ENCODE measurements at places on chromosomes 6 and 20.
A peak's percentile ranks its signal among the peaks of the same experiment; 100 is the strongest.

GRCh38 chr6:105692613-105693215 is 289.8 kb upstream of the PREP start:
- DNase-seq: no peak

DNA sequence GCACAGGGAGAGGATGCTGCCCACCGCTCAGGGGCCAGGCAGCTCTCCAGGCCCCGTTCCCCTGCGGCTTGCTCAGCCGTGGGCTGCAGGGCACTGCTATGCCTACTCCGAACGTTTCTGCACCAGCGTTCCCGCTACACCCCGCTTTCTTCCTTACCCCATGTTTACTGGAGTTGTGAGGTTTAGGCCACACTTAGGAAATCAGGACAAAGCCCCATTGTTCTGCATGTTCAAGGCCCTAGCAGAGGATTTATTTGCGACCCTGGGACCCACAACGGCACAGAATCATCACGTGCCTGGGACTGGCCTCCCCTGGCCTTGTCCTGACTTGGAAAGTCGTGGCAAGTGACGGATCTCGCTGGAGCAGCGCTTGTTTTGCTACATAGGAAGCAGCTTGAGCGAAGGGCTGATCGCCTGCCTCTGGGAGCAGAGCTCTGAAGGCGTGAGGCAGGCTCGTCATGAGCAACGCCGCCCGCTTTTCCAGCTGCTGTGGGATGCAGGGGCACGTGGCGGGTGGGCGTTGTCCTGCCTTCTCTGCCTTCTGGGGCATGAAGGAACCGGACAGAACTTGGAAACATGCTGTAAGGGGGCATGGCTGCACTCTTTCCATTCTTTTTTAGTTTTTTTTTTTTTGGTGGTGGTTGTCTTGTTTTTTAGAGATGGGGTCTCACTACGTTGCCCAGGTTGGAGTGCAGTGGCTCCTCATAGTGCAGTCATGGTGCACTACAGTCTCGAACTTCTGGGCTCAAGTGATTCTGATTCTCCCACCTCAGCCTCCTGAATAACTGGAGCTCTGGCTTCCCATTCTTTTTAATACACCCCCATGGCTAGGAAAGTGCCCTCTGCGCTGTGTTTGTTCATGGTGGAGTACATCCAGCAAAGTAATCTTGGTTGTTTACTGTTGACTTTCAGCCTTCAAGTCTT is 14.6 kb upstream of the TMEM181 start:
- no peak for DNase-seq

- no peak for DNase-seq
Observed at GRCh38 chr6:113684382-113684901, 172.7 kb upstream of the MARCKS start.

GRCh38 chr6:170048615-170049256 is 242.1 kb downstream of the DLL1 start:
- no peak for DNase-seq

- DNase-seq: no peak
Observed at GRCh38 chr20:43913291-43914025, 1.2 kb upstream of the TOX2 start.

DNA sequence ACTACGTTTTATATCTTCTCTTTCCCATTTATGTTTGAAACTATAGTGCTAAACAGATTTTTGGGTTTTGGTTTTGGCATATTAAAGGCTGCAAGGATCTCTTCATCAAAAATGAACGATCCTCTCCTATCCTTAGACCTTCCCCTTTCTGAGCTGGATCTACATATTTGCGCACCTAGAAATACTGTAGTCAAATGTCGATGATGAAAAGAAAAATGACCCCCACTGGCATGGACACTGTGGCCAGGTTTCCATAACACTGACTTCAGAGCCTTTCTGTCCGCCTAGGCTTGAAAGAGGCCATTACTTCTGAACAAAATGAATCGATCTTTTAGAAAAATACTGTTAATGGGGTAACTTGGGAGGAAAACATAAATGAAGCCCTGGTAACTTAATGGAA is 5.8 kb downstream of the FLRT3 start:
- DNase-seq: no peak

DNA sequence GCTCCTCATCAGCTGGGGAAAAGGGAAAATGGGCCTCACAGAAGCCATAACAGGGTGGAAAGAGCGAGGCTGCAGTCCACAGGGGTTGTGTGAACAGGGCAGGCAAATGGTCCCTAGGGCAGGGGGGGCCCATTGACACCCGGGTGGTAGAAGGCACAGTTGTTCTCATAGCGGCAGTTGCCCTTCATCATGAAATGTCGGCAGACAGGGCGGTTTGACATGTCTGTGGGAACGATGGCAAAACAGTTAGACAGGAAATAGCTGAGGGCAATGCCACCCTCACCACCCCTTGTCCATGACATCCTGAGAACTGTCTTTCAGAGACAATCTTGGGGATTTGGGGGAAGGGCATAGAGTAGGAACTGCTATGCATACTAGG is 15.6 kb downstream of the PPP1R10 start:
- no peak for DNase-seq

DNA sequence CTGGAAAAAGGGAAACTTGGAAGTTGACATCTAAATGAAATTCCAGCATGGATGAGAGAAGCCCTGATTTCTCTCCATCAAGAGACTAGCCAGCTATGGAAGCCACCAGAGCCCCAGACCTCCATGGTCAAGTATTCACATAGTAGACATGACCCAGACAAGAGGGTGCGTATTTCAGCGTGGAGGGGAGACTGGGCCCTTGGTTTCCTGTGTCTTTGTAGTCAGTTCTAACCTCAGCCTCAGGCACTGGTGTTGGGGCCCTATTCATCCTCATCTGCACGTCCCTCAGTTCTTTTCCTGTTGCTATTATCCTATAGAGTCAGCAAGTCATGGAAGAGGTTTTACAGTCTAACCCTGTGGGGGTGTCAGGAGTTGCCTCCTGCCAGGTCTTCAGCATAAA is 12.5 kb downstream of the GNL1 start:
- no peak for DNase-seq

DNA sequence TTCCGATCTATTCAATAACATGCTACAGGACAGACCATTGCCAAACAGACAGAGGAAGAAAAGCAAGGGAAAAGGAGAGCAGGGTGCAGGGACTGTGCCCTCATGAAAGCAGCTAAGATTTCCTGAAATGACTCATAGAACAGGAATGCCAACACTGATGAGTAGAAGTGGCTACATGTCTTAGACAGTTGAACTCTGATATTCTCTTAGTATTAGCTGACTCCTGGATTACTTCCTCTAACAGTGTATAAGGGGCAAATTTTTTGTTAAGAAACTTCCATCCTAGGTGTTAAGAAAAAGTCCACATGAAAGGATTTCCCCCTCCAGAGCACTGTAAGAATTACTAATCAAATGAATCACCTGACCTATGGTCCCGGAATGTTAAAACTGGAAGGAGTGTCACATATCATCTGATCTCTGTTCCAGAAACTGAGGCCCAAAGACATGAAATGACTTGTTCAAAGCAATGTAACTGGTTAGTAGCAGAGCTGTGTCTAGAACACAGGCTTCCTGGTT is 224.9 kb downstream of the IBTK start:
- no peak for DNase-seq

GRCh38 chr6:112979830-112980229 is 632.7 kb downstream of the RFPL4B start:
- no peak for DNase-seq

DNA sequence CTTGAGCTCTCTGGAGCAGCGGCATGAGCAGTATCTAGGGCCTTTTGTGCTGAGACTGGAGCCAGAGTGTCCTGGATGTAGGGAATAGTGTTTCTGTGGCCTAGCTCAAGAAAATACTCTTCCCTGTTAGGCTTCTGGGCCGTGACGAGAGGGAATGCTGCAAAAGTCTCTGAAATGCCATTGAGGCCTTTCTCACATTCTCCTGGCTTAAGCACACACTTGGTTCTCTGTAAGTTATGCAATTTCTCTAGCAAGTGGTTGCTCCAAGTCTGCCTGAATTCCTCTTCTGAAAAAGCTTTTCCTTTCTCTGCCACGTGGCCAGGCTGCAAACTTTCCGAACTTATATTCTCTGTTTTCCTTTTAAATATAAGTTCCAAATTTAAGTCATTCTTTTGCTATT is 744.4 kb downstream of the GRIK2 start:
- DNase-seq: no peak

DNA sequence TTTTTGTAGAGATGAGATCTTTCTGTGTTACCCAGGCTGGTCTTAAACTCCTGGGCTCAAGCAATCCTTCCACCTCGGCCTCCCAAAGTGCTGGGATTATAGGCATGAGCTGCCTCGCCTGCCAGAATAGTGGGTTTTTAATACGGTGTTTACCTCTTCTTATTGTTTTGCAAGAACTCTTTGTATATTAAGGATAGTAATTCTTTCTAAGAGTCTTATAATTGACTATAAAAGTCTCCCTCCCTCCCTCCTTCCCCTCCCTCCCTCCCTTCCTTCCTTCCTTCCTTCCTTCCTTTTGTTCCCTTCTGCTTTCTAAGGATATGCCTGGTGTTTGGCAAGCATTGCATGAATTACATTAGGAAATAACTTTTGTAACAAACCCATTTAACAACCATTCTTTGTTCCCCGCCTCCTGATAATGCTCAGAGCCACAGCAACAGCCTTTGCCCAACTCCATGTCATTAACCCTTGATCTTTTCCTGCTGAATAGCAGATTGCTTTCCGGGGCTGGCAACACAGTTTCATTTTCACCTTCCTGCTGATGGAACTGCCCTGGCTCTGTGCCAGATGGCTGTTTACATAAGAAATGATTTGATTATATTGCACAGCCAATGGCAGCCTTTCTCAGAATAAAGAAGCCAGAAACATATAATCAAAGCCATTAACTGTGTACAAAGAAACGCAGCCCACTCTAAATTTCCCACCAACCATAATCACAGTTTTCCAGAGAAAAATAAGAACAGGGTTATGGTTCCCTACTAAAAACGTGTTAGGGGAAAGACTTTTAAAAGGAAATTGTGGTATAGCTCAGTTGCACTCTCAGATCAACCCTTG is 143.7 kb upstream of the PTPN1 start:
- DNase-seq: no peak

GRCh38 chr20:20856306-20856705 is 143.9 kb upstream of the RALGAPA2 start:
- peak; percentile 29 for DNase-seq

- DNase-seq: no peak
Observed at GRCh38 chr6:143400258-143401067, 50.0 kb downstream of the ADAT2 start.

DNA sequence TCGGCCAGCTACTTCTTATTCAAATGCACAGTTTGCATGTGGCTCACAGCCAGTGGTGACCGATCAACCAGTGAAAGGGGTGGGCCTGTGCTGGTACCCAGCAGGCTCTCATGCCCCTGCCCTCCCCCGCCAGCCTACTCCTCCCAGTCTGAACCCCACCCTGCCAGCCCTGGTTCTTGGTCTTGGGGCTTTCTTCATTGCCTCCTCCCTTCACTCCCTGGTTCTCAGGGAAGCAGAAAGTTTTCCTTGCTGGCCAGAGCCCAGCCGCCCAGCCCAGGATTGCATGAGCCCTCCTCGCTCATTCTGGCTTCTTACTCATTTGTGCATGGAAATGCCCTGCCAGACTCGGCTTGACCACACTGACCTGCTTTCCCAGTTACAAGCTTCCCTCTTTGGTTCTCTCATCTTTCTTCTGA is 40.8 kb downstream of the KCNK17 start:
- DNase-seq: no peak

GRCh38 chr6:16985513-16986284 is 116.2 kb upstream of the STMND1 start:
- DNase-seq: no peak

DNA sequence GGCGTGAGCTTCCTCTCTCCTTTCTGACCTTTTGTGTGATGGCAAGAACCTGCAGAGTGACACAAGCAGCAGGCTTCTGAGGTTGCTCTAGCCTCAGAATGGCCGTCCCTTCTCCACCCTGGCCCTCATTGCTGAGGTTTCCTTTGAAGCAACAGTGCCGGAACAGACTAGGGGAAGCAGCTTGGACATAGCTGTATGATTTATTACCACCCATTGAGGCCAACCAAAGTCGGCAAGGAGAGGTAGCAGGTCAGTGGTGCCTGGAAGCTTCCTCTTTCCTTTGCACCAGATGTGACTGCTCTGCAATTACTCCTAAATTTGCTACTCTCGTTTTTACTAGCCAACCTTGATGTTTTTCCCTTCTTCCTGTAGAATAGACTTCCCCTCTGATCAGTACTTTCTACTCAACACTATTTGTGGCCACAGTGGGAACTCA is 31.4 kb downstream of the PTPN1 start:
- DNase-seq: no peak

GRCh38 chr6:1705630-1706029 is 95.9 kb downstream of the FOXC1 start:
- DNase-seq: peak; percentile 64

Data from NCI-H524 (cell line).